ENCODE measurements at places on chromosomes 3 and 15.

DNA sequence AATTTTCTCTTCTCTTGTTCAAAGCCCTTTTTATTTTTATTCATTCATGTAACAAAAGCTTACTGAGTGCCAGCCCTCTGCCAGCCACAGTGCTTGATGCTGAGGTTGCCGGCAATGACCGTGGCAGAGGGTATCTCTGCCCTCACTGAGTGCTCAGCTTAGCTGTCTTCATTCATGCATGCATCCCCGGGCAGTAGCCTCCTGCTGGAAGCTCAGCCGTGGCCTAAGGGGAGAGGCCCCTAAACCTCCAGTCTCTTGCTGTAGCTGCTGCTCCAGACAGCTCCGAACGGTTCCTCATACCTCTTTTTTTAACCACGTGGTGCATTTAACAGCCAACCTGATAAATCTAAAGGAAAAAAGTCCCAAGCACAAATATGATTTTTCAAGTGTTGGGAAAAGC lies 34.6 kb upstream of the CCDC66 start:
- no peak for DNase-seq

DNA sequence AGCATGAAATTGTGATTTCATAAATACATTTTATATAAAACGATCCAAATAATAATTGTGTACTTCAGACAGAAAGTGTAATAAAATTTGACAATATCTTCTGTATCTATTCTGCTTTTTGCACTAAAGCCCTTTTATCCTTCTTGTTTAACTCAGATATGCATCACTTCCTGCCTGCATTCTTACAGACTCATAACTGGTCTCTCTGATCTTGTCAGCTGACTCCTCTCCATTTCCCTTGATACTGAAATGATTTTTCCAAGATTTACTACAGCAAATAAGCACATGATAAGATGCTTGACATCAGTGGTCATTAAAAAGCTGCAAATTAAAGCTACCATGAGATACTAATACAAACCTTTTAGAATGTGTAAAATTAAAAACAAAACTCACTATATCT lies 25.3 kb upstream of the SI start:
- no peak for DNase-seq

- DNase-seq: no peak
These were observed 7.4 kb downstream of the TLR9 start for GRCh38 chr3:52218026-52218425.

DNA sequence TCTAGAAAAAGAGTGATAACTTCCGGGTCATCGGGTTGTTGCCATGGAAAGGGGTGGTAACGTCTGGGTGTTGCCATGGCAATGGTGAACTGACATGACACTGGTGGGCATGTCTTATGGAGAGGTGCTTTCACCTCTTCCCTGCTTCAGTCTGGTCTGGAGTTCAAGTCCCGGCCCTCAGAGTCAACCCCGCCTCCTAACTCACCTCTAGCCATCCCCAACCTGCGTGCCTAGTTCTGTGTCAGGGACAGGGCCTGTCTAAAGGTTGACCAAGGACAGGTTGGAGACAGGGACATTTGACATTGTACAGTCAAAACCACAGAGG lies 96.0 kb downstream of the LSM3 start:
- DNase-seq: no peak

GRCh38 chr3:111047042-111047441 lies 24.6 kb upstream of the NECTIN3 start:
- DNase-seq: no peak

- DNase-seq: no peak
These were observed 31.3 kb upstream of the PIK3CA start for GRCh38 chr3:179116816-179117215.

Measured in NCI-H2107 (cell line).